ENCODE measurements at places on chromosomes 2 and 18. TPM values are rescaled to one million over a fixed set of nuclear protein-coding genes. Genes with fewer than 3 reads are reported as not detected.

SLC39A6 gene
- total RNA-seq: 218 TPM

MTCL1 gene
- 12.7 TPM for total RNA-seq

AQP12A gene
- total RNA-seq: not detected

MZT2B gene
- total RNA-seq: 217 TPM

DUSP19 gene
- total RNA-seq: 0.38 TPM

ST8SIA5 gene
- total RNA-seq: not detected

HOXD4 gene
- total RNA-seq: not detected

ITGA6 gene
- total RNA-seq: 191 TPM

DNA sequence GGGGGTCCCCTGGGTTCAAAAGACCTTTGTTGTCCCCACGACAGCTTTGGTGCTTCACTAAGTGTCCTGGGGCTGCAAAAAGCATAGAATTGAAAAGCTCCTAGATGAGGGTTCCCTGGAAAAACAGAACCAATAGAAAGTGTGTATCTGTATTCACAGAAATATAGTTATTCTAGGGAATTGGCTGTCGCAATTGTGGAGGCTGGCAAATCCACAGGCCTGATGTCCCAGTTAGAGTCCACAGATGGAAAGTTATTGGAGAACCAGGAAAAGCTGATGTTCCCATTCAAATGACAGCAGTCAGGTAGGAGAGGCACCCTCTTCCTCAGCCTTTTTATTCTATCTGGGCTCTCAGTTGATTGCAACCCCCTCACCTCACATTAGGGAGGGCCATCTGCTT, 65.5 kb downstream of the LONRF2 start:
- DNase-seq: no peak

GRCh38 chr2:109028277-109028676, 39.3 kb upstream of the EDAR start:
- DNase-seq: no peak

DNA sequence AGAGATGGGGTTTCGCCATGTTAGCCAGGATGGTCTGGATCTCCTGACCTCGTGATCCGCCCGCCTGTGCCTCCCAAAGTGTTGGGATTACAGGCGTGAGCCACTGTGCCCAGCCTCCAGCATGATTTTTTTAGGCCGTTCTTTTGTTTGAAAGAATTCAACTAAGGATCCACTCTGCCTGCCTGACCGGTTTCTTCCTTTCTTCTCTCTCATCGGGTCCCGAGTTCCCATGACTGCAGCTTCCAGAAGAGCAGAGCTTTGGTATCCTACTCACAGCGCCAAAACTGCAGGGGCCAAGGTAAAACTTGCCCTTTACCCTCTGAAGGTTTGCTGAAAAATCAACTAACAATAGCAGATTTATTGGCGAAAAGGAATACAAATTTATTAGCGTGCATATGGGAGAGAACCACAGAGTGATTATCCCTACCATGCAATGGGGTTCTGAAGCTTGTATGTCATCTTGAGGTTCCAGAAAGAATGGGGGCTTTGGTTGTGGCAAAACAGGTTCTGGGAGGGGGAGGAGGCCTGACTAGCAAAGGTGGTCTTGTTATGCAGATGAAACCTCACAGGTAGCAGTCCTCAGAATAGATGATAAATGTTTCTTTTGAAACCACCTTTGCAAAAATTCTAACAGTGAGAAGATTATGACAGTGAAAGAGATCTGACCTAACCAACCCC, 87.0 kb upstream of the MSH6 start:
- no peak for DNase-seq

DNA sequence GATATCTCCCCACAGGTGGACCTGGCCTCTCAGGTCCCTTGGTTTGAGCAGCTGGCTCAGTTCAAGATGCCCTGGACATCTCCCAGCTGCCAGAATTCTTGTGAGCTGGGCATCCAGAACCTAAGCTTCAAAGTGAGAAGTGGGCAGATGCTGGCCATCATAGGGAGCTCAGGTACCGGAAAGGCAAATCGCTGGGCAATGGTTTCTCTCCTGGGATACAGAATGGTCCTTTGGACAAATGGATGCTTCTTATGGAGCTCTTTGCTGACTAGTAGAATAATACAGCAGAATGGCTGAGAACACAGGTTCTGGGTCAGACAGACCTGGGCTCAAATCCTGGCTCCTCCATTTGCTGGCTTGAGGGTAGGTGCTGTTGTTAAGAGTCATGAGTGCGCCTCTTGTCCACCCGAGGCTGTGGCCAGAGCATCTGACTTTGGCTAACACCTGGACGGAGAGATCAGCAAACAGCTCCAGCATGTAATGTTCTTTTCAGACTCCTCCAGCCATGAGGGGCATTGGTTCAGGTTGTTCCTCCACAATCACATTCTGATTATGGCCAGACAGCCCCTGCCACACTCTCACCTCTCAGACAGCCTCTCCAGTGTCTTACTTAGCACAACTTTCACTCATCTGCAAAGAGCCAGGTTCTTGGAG, 7.5 kb downstream of the ABCG8 start:
- DNase-seq: no peak

DNA sequence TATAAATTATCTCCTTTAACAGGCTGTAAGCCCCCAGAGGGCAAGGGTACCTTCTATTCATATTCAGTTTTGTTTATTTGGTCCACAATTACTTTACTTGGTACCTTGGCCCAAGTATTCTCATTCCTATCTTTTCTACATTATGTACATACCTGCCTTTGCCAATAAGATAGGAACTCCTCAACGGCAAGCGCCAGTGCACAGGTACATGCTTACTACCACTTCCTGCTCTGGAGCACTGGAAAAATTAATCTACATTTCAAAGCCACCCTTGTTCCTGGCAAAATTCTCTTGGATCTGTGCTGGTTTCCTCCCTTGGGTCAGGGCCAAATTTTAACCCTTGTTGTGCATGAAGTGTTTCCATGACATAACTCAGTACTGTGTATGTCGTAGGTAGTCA, 34.3 kb upstream of the LMAN1 start:
- no peak for DNase-seq

DNA sequence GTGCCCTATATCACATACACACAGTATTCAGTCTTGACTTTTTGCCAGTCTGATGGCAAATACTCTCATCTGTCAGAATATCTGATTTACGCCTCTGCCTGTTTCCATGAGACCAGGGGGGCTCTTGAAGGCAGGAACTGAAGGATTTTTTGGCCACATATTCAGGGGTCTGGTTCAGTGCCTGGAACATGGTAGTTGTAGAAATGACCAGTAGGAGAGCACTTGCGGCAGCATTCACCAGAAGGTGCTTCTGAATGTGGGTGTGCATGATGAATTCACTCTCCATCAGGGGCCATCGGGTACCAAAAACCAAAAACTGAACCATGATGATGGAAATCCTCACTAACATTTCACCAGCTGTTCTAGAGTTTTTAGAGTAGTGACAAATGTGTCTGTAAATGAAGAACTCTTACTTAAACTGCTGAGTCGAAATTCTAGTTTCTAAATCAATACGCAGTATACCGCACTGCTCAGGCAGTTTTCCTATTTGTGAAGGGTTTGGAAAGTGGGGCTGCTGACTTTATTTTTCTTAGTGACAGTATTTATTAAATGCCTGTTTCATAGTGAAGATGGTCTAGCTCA, 54.6 kb downstream of the MERTK start:
- no peak for DNase-seq

GRCh38 chr18:39033312-39033711, 1467.7 kb upstream of the CELF4 start:
- no peak for DNase-seq

DNA sequence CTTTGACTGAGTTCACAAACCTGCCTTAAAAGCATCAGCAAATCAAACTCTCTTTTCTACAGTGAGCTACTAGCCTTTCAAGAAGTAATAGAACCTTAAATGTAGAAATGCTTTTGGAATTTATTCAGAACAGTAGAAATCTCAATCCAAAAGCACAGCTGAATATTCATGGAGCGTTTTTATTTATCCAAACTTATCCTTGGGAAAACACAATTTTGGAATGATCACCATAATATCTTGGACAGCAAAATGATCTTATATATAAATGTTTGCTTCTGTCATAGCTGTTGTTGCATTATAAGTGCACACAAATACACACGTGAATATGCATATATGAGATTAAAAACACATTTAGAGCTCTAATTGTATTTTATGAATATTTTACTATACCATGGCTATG, 747.3 kb upstream of the PIK3C3 start:
- DNase-seq: no peak

DNA sequence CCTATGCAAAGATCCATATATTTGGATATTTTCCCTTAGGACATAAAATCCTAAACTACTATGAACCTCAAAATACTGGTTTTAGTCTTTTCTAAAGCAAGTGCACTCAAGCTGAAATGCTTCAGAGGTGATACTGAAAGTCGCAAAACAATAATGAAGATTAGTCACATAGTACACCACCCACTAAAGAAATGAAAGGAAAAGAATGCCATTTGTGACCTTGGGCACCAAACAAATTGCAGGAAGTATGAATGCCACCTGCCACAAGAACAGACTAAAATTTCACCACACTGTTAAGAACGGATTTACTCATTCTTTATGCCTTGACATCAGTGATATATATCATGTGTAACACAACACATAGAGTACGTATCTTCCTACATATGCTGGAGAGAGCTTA, 161.5 kb downstream of the ZNF521 start:
- no peak for DNase-seq

DNA sequence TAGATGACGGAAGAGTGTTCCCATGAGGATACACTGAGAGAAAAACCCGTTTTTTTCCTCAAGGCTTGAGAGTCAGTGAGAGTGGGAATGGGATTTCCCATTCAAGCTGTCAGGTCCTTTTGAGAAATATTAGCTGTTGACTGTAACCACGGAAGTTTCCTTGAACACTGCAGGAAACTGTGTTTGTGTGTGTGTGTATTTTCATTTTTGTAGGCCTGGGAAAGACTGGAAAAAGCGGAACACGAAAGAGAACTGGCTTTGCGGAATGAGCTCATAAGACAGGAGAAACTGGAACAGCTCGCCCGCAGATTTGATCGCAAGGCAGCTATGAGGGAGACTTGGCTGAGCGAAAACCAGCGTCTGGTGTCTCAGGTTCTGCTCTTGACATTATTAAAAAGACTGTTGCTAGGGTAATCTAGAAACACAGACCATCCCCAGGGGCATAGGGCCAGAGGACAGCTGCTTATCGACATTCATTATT, 98.8 kb upstream of the EML6 start:
- DNase-seq: no peak

DNA sequence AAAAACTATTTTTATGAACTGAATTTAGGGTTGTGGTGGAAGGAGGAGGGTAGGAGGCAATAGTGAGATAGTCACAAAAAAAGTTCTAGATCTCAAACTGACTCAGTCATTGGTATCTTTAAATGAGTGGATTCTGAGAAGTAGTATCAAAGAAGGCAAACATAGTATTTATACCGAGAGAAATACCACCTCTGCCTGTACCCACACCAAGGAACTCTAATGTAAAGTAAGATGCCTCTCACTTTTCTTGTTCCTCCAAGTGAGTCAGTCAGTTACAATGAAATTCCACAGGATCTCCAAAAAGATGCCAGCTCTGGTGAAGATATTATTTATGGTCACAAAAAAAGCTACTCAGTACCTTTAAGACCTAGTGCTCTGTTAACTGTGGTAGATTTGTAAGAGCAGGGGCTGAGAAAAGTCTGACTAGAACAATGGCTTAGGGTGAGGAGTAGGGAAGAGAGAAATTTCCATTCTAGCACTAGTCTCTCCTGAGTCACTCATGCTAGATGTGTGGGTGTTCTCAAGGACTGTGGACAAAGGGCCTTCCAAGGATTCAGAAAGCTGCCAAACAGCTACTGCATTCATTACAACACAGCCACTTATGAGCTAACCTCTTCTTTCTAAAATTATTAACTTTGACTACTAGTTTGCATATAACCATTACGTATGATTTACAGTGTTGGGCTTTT, 36.3 kb downstream of the YWHAQ start:
- peak; percentile 93 for DNase-seq

DNA sequence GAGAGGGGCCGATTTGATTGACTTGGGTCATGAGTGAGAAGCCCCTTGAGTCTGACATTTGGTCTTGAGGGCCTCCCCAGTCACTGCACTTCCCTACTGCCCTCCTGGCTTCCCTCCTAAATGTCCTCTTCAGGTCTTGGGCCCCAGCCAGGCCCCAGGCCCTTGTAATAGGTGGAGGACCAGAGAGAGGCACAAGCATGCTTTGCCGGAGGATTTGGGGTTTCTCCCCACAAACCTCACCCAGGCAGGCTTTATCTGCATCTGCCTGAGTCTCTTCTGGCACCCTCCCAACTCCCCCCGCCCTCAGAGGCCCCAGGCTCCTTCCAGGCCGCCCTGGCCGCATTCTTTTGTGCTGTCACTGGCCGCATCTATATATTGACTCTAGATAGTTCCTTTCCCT, 270.7 kb downstream of the HAUS1 start:
- DNase-seq: peak; percentile 9

GRCh38 chr2:73235315-73236028, 1.4 kb downstream of the CCT7 start:
- no peak for DNase-seq

DNA sequence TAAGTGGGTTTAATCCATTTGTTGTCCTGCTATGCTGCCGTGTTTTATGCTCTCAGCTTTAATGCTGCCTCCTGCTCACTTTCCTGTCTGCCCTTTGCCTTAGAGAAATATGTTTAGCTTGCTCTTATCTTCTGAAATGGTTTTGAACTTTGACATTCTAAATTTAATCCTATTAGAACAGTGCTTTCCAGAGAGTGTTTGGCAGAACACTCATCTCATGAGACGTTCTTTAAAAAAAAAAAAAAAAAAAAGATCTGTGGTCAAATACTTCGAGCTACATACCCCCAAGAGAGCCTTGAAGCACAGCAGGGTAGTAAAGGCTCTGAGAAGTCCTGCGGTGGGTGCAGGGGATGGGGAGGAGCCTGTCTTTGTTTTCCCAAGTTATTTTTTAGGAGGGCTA, 161.3 kb downstream of the SPP2 start:
- no peak for DNase-seq

DNA sequence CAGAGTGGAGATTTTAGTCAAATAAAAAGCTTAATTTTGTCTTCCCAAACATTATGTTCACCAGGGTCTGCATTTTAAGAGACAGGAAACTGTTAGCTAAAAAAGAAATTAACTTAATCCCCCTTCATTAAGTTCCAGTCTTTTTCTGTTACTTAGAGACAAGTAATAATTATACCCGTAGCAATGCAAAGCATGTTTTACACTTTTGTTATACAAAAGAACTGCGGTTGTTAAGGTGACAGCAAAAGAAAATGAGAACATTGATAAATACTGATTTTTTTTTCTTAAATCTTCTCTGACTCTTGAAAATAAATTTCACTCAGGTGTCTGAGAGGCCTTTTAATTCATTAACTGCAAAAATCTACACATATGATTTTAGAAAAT, 101.4 kb downstream of the MEIS1 start:
- DNase-seq: no peak

- DNase-seq: no peak
Observed at GRCh38 chr18:12441475-12442034, 33.8 kb downstream of the PRELID3A start.

- DNase-seq: no peak
Observed at GRCh38 chr2:71615767-71616730, 162.7 kb downstream of the DYSF start.

GRCh38 chr2:232362174-232362900, 16.2 kb upstream of the ALPP start:
- DNase-seq: no peak

- DNase-seq: no peak
Observed at GRCh38 chr18:25140124-25140961, 211.6 kb downstream of the ZNF521 start.

GRCh38 chr2:41410011-41410410, 637.8 kb upstream of the PKDCC start:
- DNase-seq: no peak

GRCh38 chr2:118845522-118846441, 1.7 kb downstream of the EN1 start:
- no peak for DNase-seq

Data from bronchial epithelial cell (primary cell).